ENCODE measurements at places on chromosomes 1 and 21.

GRCh38 chr1:207998691-207999090 is 87.8 kb upstream of the CD34 start:
- no peak for DNase-seq

DNA sequence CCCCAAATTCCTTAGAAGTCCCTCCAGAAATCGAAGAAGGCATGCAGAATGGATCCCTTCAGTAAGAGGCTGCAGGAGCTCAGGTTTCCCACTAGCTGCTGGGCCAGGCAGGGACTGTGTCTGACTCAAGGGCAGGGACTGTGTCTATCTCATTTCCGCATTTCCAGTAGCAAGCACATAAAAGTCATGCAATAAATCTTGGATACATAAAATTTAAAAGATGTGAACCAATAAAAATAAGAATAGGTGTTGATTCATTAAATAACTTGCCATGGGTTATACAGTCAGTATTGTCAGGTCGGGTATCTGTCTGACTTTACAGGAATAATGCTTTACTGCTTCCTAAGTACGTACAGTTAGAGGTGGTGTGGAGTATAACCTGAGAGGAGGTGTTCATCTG is 15.2 kb downstream of the PM20D1 start:
- DNase-seq: no peak

DNA sequence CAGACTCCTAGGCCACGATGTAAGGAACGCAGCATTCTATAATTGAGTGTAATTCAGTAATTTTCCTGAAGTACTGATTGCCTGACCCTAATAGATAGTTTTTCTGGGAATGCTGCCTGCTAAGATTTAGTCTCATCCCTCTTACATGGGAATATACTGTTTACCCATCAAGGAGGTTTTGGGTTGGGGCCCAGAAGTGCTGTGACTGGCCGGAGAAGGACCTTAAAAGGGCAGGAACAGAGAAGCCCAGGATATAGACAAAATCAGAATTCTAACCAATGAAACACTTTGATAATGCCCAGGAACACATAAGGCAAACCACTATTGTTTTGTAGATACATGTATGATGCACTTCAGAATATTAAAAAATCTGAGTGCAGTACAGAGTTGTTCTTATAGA is 111.6 kb downstream of the RGS2 start:
- DNase-seq: no peak

- no peak for DNase-seq
Observed at GRCh38 chr1:34844252-34844634, 15.3 kb downstream of the SMIM12 start.

- no peak for DNase-seq
Observed at GRCh38 chr21:42731264-42732032, 78.0 kb downstream of the PDE9A start.

DNA sequence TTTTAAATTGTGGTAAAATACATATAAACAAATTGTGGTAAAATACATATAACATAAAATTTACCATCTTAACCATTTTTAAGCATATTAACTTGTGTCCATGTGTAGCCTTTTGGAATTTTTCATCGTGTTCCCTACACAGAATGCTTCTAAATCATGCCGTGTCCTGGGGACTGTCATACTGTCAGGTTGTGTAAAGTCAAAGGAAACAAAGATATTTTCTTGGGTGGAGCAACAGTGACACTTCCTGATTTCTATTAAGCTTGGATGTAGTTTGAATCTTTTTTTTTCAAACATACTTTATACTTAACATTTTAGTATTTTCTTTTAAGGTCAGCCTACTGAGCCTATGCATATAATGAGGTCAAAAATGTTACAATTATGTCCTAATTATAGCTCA is 32.3 kb downstream of the DOP1B start:
- DNase-seq: no peak

DNA sequence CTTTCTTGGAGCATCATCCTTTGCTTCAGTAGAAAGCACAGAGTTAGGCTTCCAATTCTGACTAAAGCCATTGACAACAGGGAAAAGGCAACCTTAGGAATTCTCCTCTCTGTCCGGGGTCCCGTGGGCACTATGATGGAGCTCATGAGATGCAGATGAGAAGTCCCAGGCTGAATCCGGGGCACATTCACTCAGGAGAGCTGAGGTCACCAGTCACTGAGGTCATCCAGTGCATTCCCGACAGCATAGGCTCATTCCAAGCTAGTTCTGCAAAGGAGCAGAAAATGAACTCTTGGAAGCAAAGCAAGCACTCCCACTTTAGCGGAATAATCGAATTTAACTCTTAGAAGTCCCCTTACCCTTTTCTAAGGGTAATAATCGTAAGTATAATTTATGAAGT is 6.8 kb downstream of the CR1 start:
- no peak for DNase-seq

DNA sequence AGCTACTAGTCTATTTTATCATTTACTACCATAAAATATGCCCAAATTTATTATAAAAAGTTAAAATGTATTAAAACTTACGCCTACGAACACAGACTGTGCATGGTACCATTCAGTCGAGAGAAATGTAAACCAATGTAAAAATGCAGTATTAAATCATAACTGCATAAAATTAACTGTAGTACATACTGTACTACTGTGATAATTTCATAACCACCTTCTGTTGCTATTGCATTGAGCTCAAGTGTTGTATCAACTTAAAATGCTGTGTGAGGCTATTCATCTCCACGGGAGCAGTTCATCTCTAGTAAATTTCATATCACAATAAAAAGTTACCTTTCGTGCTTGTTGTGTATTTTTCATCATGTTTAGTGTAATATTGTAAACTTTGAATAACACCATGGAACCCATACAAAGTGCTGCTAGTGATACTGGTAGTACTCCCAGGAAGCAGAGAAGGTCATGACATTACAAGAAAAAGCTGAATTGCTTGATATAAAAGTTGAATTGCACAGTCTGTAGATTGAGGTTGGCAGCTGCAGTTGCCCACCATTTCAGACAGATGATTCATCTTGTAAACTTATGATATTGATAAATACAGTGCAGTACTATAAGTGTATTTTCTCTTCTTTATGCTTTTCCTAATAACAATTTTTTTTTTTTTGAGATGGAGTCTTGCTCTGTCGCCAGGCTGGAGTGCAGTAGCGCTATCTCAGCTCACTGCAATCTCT is 19.0 kb upstream of the CENPF start:
- DNase-seq: no peak

- no peak for DNase-seq
Observed at GRCh38 chr1:99607590-99607989, 38.3 kb upstream of the PALMD start.

DNA sequence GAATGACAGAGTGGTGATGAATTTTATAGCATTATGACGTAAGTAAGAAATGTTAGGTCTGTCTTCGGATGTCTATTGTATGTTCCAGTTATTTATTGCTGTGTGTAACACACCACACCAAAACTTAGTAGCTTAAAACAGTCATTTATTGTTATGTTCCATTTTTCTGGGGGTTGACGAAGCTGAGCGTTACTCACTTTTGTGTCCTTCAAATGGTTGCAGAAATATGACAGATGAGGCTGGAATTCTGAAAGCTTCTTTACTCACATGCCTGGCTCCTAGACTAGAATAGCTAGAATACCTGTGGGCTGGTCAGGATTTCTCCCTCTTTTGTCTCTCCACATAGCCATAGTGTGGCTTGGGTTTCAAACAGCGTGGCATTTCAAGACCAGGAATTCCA is 62.1 kb upstream of the S1PR1 start:
- no peak for DNase-seq

DNA sequence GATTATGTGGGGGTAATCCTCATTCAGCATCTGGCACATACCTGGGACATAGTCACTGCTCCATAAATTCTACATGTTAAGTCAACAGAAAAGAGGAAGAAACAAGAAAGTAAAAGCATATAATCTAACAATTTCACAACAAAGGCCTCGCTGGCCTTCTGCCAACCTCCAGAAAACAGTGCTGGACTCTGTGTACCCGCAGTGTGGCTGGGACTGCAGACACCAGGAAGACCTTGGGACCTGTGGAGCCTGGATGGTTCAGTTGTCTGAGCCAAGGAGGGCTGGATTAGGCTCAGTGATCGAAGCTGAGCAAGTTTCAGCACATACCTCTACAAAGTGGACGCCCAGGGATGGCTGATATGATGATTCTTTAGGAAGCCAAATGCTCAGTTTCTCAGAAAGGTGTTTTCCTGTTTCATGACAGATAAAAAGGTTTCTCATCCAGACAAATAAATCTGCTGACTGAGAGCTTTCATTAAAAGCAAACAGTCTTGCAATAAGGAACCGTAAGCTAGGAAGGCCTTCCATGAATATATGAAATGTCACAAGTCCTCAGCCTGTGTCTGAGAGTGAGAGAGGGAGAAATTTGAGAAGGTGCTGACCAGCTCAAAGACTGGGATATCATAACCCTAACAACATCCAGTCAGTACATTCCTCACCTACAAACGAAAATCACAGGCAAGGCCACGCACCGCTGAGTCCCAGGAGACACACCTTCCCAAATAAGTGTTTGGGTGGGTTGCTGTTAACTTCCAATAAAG is 48.4 kb downstream of the CAPZB start:
- DNase-seq: no peak

- peak; percentile 30 for DNase-seq
Observed at GRCh38 chr1:39410915-39411436, 80.5 kb upstream of the BMP8A start.

GRCh38 chr1:204162494-204163074 is 3.6 kb downstream of the REN start:
- peak; percentile 66 for DNase-seq

DNA sequence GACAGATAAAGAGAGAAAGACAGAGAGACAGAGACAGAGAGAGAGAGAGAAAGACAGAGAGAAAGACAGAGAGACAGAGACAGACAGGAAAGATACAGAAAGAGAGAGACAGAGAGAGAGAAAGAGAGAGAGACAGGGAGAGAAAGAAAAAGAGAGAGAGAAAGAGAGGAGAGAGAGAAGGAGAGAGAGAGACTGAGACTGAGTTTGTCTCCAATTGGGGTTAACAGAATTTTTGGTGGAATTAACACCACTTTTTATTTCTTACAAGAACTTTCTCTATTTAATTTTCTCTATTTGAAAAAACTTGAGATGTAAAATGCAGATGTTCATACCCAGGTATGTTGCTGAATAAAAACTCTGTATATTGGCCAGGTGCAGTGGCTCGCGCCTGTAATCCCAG is 56.6 kb downstream of the FMN2 start:
- DNase-seq: no peak

DNA sequence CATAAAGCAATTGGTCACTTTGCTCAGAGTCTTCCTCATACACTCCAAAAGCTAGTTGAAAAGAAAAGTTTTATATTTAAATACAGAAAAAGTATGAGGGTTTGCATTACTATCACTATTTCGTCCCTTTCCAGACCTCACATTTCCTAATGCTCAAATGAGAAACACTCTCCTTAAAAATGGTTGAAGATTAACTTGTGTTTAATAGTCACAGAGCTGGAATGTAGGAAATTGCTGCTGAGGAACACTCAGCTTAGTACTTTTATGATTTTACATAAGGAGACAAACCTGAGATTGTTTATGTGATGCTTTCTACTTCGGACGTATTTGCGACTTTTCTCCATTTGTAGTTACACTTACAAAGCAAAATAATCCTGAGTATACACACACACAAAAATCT is 39.8 kb downstream of the MYSM1 start:
- no peak for DNase-seq

DNA sequence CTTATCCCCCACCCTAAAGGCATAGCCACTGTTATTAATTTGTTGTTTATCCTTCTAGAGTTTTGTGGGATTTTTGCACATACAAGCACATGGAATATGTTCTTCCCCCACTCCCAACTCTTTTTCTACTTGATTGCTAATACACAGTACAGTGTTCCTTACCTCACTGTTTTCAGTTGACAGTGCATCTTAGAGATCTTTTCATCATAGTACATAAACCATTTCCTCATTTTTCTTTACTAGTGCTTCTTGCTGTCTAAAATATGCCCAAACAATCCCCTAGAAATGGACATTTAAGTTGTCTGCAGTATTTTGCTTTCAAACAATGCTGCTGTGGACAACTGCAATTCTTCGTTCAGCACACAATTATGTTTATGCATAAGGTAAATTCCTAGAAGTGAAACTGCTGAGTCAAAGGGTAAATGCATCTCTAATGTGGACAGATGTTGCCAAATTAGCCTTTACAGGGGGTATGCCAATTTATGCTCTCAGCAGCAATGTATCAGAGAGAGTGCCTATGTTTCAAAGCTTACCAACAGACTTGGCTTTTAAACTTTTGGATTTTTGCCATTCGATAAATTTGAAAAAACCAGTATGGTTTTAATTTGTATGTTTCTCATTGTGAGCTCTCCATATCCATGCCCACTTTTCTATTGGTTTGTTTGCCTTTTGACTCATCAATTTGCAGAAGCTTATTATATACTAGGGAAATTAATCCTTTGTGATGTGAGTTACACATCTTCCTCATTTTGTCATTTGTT is 132.6 kb downstream of the MRPS6 start:
- DNase-seq: no peak

DNA sequence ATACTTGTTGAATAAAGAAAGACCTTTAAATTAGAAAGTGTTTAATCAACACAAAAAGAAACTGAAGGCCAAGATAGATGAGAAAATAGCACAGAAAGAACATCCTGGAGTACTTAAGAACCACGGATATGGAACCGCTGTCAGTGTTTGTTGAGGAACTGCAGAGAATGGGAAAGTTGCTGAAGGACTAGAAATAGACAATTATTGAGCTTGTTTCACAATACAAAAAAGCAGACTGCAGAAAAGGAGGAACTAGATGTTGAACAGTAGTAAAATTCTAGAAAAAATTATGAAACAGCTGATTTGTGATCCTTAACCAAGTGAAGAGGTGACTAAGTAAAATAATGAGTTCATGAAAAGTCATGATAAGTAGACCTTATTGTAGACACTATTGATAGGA is 29.7 kb downstream of the MYSM1 start:
- no peak for DNase-seq

DNA sequence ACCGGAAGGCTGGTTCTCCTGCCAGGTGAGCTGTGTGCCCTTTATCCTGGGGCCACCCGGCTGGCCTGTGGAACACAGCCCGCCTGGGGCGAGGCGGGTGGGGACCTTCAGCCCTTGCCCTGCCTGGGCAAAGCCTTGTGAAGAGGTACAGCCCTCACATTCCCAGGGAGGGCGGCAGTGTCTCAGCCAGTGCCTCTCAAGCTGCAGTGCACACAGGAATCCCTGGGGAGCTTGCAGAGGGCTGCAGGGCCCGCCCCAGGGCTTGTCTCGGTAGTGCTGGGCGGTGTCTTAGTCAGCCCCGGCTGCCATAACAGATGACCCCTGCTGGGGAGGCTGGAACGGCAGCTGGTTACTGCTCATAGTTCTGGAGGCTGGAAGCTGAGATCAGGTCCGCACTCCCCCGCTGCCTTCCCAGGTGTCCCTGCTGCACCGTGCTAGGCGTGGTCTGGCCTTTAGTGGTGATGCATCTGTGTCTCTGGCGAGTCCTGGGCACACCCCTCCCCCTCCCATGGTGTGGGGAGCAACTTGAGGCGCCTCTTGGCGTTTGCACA is 12.6 kb downstream of the DFFB start:
- DNase-seq: no peak

GRCh38 chr1:91606546-91607078 is 106.0 kb downstream of the CDC7 start:
- DNase-seq: no peak

- DNase-seq: no peak
Observed at GRCh38 chr1:172154551-172154950, 265.9 kb upstream of the C1orf105 start.
